GM04503 (cell line): ENCODE measurements at places on chromosomes 3 and 15.

- DNase-seq: no peak
These were observed 2.7 kb upstream of the COX17 start for GRCh38 chr3:119679874-119680273.

- no peak for DNase-seq
These were observed 235.5 kb upstream of the THRB start for GRCh38 chr3:24730173-24730572.

DNA sequence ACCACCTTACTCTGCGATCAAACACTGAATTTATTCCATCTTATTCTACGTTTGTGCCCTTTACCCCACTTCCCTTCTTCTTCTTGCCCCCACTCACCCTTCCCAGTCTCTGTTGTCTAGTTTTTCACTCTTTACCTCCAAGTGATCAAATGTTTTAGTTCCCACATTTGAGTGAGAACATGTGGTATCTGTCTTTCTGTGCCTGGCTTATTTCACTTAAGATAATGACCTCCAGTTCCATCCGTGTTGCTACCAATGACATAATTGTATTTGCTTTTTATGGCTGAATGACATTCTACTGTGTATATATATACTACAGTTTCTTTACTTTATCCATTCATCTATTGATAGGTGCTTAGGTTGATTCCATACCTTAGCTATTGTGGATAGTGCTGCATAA, 78.8 kb downstream of the PDCD6IP start:
- DNase-seq: no peak

GRCh38 chr3:194031867-194032635, 103.9 kb upstream of the HES1 start:
- no peak for DNase-seq

GRCh38 chr15:66964791-66965190, 100.6 kb upstream of the SMAD3 start:
- DNase-seq: no peak

GRCh38 chr3:194221336-194221735, 85.4 kb downstream of the HES1 start:
- no peak for DNase-seq

GRCh38 chr3:194243172-194243837, 107.4 kb downstream of the HES1 start:
- DNase-seq: no peak

GRCh38 chr15:62190274-62190673, 25.2 kb upstream of the C2CD4B start:
- no peak for DNase-seq

DNA sequence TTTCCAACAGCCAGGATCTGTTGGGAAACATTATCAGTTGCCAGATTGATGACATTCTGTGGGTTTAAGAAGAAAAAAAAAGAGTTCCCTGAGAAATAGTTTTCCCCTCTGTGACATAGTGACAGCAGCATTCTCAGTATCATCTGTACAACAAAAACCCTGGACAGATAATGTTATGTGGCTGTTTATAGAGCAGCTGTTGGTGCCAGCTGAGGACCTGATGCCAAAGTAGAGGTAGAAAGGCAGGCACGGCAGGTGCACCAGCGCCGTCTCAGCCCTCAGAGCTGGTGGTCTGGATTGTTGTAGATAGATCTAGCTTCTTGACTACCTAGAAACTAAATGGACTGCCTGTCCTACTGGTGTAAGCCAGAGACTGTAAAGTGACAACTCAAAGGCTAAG, 56.2 kb upstream of the FILIP1L start:
- no peak for DNase-seq

DNA sequence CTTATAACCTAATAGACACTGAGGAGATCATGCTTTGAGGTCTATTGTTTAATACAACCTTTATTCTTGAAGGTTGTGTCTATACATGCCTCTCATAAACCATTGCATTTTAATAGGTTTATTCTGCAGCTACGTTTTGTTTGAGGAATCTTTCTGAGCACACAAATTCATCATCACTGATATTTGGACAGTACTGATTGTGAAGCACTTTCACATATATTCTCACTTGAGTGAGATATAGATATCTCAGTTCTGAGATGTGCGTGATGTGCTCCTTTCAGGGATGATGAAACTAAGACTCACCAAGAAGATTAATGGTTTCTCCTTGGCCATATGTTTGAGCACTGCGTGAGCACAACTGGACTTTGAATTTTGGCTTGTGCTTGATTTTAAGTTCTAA, 374.4 kb downstream of the LPP start:
- DNase-seq: no peak

DNA sequence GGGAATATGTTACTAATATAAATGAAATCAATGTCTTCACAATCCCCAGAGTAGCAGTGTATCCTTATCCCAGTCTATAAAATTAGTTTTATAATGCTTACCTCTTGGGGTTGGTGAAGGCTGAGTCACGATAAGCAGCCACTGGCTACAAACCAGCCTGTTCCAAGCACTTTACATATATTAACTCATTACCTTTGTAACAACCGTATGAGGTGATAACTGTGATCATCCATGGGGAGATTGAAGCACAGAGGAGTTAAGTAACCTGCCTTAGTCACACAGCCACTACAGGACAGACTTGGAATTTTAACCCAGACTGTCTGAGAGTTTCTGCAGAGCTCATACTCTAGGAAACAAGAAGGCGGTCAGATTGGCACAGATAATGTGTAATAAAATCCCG, 43.3 kb upstream of the MITF start:
- no peak for DNase-seq
